ENCODE measurements at places on chromosomes 6 and 20. TPM values are rescaled to one million over a fixed set of nuclear protein-coding genes. Genes with fewer than 3 reads are reported as not detected.

The PRELID3B gene
- total RNA-seq: 65.5 TPM

The MEP1A gene
- total RNA-seq: not detected

The CST5 gene
- not detected for total RNA-seq

The IP6K3 gene
- total RNA-seq: 2.7 TPM

The ZBTB12 gene
- total RNA-seq: 16.2 TPM

The PLCG1 gene
- total RNA-seq: 458 TPM

The PRRT1 gene
- 5.1 TPM for total RNA-seq

The TFAP2D gene
- not detected for total RNA-seq

The ZNF311 gene
- total RNA-seq: 5.1 TPM

The FLRT3 gene
- total RNA-seq: 5.7 TPM

DNA sequence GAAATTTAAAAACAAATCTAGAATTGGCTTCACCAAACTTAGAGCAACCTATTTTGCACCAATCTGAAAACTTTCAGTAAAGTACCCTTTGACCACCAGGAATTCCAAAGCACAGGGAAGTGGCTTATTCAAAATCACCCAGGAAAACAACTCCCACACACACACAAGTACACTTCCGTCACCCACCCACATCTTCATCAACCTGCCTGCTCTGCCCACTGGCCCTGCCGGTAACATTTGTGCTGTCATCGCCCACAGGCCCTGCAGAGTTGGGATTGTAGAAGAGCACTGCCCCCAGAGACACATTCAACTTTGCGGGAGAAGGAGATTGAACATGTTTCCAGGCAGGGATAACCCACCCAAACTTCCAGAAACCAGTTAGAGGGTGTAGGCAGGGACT lies 19.3 kb upstream of the SCML4 start:
- no peak for DNase-seq
- H3K36me3 ChIP-seq: no peaks in the 10 kb centered on the region
- H3K27me3 ChIP-seq: peaks cover 2% of the 10 kb centered on the region
- H3K4me1 ChIP-seq: no peaks in the 10 kb centered on the region
- H3K4me3 ChIP-seq: no peak overlapping the region

GRCh38 chr20:16081421-16081820 lies 491.8 kb downstream of the KIF16B start:
- no peak for DNase-seq
- no peaks in the 10 kb centered on the region for H3K27me3 ChIP-seq
- no peak overlapping the region for H3K4me3 ChIP-seq
- no peaks in the 10 kb centered on the region for H3K4me1 ChIP-seq

- peak within 1 kb of the TSS; percentile 96 for H3K27ac ChIP-seq
- H3K4me3 ChIP-seq: peak within 1 kb of the TSS; percentile 100
- no peaks in the 10 kb centered on the region for H3K36me3 ChIP-seq
- DNase-seq: peak; percentile 92
- H3K27me3 ChIP-seq: peaks cover 5% of the 10 kb centered on the region
Observed at GRCh38 chr6:34887753-34888513, at the start of gene TAF11. TAF11 (minus strand) TSS chr6:34888042; CDS start chr6:34887957, 85 bp downstream.

GRCh38 chr6:137967689-137968454 lies 100.8 kb downstream of the TNFAIP3 start:
- DNase-seq: no peak
- H3K36me3 ChIP-seq: no peaks in the 10 kb centered on the region
- no peak overlapping the region for H3K4me3 ChIP-seq
- no peak overlapping the region for H3K27ac ChIP-seq
- peaks cover 2% of the 10 kb centered on the region for H3K27me3 ChIP-seq

DNA sequence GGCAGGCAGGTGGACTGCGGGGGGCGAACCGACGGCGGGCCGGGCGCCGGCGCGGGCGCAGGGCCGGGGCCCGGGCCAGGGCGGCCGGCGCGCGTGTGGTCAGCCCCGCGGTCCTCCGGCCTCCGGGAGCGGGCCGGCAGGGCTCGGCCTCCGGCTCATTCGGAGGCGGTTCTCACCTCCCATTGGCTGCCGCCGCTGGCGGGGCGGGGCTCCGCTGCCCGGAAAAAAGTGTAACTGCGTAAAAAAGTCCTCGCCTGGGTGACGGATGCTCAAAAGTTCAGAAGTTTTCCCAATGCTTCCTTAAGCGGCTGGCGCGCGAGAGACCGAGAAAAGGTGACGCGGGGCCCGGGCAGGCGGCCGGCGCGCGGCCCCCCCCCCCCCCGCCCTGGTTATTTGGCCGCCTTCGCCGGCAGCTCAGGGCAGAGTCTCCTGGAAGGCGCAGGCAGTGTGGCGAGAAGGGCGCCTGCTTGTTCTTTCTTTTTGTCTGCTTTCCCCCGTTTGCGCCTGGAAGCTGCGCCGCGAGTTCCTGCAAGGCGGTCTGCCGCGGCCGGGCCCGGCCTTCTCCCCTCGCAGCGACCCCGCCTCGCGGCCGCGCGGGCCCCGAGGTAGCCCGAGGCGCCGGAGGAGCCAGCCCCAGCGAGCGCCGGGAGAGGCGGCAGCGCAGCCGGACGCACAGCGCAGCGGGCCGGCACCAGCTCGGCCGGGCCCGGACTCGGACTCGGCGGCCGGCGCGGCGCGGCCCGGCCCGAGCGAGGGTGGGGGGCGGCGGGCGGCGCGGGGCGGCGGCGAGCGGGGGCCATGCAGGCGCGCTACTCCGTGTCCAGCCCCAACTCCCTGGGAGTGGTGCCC lies at the start of gene FOXC1:
Gene FOXC1, plus strand, starts transcription at position 268 of the 849 bp plus-strand sequence. Its CDS starts 531 bp downstream, at position 799.
- DNase-seq: peak; percentile 78
- peak within 1 kb of the TSS; percentile 88 for H3K4me3 ChIP-seq
- H3K27me3 ChIP-seq: peaks cover 27% of the 10 kb centered on the region
- no peaks in the 10 kb centered on the region for H3K36me3 ChIP-seq
- peaks cover 30% of the 10 kb centered on the region for H3K4me1 ChIP-seq

- H3K27me3 ChIP-seq: no peaks in the 10 kb centered on the region
- no peak overlapping the region for H3K4me3 ChIP-seq
- H3K4me1 ChIP-seq: peaks cover 2% of the 10 kb centered on the region
- H3K36me3 ChIP-seq: no peaks in the 10 kb centered on the region
- H3K27ac ChIP-seq: no peak overlapping the region
Observed at GRCh38 chr6:29505808-29506207, 18.1 kb upstream of the MAS1L start.

DNA sequence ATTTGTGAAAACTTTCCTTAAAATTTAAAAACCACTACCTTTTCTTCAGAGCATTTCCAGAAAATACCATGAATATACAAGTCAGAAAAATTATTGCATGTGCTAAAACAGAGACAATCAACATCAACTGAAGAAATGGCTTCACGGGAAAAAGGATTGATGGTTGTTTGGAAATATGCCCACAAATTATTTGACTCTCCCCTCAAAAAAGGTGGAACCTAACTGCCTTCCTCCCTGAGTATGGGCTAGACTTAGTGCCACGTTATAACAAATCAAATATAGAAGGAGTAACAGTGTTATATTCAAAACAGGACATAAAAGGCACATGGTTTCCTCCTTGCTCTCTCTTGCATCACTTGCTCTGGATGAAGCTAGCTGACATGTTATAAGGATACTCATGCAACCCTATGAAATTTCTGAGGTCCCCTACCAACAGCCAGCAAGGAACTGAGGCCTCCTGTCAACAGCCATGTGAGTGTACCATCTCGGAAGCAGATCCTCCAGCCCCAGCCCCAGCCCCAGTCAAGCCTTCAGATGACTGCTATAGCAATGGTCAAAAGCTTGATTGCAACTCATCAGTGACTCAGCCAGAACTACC lies 8.4 kb downstream of the BTBD9 start:
- H3K4me1 ChIP-seq: no peaks in the 10 kb centered on the region
- no peaks in the 10 kb centered on the region for H3K36me3 ChIP-seq
- no peak overlapping the region for H3K4me3 ChIP-seq
- DNase-seq: no peak
- no peaks in the 10 kb centered on the region for H3K27me3 ChIP-seq
- H3K27ac ChIP-seq: no peak overlapping the region

DNA sequence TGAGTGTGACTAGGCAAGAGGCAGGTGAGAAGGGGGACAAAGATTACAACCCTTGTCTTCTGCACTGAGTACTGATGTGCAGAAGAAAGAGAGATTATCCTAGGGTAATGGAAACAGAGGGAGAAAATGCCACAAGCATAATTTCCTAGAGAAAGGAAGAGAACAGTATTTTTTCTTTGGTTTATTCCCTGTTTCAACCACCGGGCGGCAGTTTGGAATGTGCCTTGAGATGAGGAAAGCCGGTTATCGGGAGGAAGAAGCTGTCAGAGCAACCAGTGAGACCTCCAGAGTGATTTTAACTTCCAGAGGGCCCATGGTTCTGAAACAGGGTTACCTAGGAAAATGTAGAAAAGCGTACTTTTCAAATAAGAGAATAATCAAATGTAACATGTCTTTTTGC lies 121.4 kb downstream of the REV3L start:
- no peaks in the 10 kb centered on the region for H3K27me3 ChIP-seq
- no peak overlapping the region for H3K27ac ChIP-seq
- H3K4me3 ChIP-seq: no peak overlapping the region
- no peaks in the 10 kb centered on the region for H3K4me1 ChIP-seq
- H3K36me3 ChIP-seq: no peaks in the 10 kb centered on the region
- peak; percentile 48 for DNase-seq

DNA sequence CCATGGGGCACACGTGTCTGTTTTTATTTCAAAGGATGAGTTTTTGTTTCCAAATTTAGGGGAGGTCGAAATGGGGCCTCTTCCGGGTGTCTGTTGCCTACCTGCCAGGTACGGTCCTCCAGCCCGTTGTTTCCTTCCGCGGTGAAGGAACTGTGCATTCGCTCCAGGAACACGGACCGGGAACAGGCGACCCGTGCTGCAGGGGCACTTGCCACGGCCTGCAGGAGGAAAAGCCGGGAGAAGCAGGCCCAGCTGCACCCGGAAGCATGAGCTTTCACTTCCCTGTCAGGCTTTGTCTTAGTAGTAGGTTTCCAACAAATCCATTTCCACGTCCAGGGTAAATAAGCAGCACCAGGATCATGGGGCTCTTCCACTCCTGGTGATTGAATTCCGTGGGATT lies 17.0 kb upstream of the NPEPL1 start:
- no peak overlapping the region for H3K4me3 ChIP-seq
- peaks cover 1% of the 10 kb centered on the region for H3K27me3 ChIP-seq
- H3K36me3 ChIP-seq: no peaks in the 10 kb centered on the region
- H3K27ac ChIP-seq: no peak overlapping the region
- DNase-seq: no peak
- no peaks in the 10 kb centered on the region for H3K4me1 ChIP-seq

GRCh38 chr20:19416627-19417026 lies 204.2 kb downstream of the SLC24A3 start:
- H3K36me3 ChIP-seq: peaks cover 5% of the 10 kb centered on the region
- DNase-seq: no peak
- H3K4me1 ChIP-seq: peaks cover 21% of the 10 kb centered on the region
- H3K27ac ChIP-seq: no peak overlapping the region
- H3K4me3 ChIP-seq: no peak overlapping the region
- H3K27me3 ChIP-seq: no peaks in the 10 kb centered on the region

GRCh38 chr6:56366141-56366852 lies 118.9 kb upstream of the COL21A1 start:
- no peaks in the 10 kb centered on the region for H3K36me3 ChIP-seq
- no peaks in the 10 kb centered on the region for H3K4me1 ChIP-seq
- no peak overlapping the region for H3K4me3 ChIP-seq
- H3K27ac ChIP-seq: no peak overlapping the region
- no peak for DNase-seq

- DNase-seq: no peak
- no peaks in the 10 kb centered on the region for H3K4me1 ChIP-seq
- H3K36me3 ChIP-seq: no peaks in the 10 kb centered on the region
Observed at GRCh38 chr6:134621858-134622257, 303.9 kb upstream of the SGK1 start.

DNA sequence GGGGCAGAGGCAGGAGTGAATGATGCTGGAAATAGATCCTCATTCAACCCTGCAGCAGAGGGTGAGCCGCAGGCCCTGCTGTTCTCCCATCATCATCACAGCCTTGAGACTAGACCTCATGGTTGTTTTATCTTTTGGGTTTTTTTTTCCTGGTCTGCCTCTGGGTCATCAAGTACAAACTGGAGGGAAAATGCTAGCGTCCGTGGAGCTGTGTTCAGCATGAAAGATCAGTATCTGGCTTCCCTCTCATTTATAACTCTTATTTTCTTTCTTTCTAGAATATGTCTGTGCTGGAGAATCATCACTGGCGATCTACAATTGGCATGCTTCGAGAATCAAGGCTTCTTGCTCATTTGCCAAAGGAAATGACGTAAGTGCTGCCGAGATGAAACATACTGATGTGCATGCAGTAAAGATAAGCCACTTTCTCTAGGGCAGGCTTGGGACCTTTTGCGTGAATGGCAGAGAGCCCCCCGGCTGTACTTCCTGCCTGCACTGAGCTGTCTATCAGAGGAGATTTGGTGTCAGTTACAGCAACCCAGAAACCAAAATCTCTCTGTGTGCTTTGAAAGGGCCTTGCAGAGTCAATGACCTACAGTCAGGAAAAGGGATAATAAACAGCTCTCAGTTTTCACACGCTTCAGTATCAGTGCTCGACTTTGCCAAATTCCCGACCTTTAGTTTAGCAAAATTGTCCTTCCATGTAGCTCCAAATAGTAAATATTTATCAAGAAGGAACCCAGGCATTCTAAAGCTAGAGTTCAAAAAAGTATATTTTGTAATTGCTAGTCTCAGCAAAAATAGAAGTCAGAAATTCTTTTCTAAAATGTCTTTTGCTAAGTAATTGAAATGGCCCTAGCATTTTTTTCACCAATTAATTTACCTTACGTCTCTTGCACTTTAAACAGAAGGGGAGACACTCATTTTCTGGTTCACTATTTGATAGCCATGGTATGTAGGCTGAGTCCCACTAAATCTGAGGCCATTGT lies 76.3 kb downstream of the MTFR2 start:
- H3K4me3 ChIP-seq: no peak overlapping the region
- H3K36me3 ChIP-seq: no peaks in the 10 kb centered on the region
- no peaks in the 10 kb centered on the region for H3K4me1 ChIP-seq
- no peak for DNase-seq
- no peak overlapping the region for H3K27ac ChIP-seq
- H3K27me3 ChIP-seq: no peaks in the 10 kb centered on the region

DNA sequence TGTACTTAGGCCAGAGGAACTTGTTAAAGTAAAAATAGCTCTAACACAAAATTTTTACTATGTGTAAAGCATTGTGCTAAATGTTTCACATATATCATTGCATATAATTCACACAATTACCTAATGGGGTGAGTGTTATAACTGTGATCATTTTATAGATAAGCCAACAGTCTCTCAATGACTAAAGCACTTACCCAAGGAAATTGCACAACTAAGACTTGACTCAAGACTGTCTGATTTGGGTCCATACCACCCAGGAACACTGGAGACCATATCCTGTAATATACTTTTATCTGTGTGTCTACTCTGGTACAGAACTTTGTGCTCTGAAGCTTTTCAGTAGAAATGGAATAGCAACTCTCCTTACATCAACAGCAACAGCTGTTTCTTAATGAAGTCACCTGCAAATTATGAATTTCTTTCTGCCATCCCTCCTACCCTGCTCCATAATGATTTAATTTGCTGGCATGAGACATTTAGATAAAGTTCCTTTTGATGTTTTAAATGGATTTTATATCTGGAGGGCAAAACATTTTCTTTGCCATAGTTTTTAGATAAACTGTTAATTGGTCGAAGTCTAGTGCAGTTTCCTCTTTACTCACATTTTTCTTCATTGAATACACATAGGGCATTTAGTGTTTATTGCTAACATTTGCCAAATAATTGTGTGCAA lies 47.5 kb downstream of the TSPYL4 start:
- no peaks in the 10 kb centered on the region for H3K27me3 ChIP-seq
- H3K36me3 ChIP-seq: no peaks in the 10 kb centered on the region
- H3K4me1 ChIP-seq: no peaks in the 10 kb centered on the region
- no peak for DNase-seq
- H3K27ac ChIP-seq: no peak overlapping the region

- H3K27ac ChIP-seq: no peak overlapping the region
- H3K4me3 ChIP-seq: no peak overlapping the region
- no peak for DNase-seq
- H3K27me3 ChIP-seq: peaks cover 3% of the 10 kb centered on the region
Observed at GRCh38 chr20:39311851-39312506, 349.8 kb downstream of the DHX35 start.

Measured in glutamatergic neuron (in vitro differentiated cells).